ENCODE measurements at places on chromosomes 2 and 18.
A peak's percentile ranks its signal among the peaks of the same experiment; 100 is the strongest.

DNA sequence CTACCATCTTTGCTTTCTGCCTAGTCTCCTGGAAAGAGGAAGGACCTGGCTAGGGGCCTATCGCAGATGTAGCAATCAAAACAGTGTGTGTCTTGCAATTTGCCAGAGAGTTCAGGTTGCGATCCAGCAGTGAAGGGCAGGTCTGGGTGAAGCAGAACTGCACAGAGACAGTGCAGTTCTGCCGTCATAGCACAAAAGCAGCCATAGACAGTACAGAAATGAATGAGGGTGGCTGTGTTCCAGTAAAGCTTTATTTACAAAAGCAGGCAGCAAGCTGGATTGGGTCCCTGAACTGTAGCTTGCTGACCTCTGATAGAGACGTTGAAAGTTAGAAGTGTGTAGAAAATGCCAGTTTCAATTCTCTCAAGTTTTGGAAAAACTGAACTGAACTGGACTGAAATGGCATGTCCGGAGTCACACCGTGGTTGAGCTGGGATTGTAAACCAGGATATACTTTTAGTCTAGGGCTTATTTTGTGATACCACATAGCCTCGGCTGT lies 186.8 kb downstream of the LTBP1 start:
- no peaks in the 10 kb centered on the region for H3K27me3 ChIP-seq
- no peak for DNase-seq
- no peaks in the 10 kb centered on the region for H3K36me3 ChIP-seq
- H3K27ac ChIP-seq, result peak overlapping the region; percentile 79
- peaks cover 20% of the 10 kb centered on the region for H3K4me1 ChIP-seq
- H3K4me3 ChIP-seq, result no peak overlapping the region

GRCh38 chr18:27372386-27372785 lies 187.3 kb upstream of the CHST9 start:
- H3K27ac ChIP-seq, result no peak overlapping the region
- no peak for DNase-seq
- H3K36me3 ChIP-seq, result no peaks in the 10 kb centered on the region

- no peak overlapping the region for H3K4me3 ChIP-seq
- H3K36me3 ChIP-seq, result no peaks in the 10 kb centered on the region
- no peak for DNase-seq
- no peak overlapping the region for H3K27ac ChIP-seq
- H3K27me3 ChIP-seq, result no peaks in the 10 kb centered on the region
- no peaks in the 10 kb centered on the region for H3K4me1 ChIP-seq
These were observed 144.3 kb upstream of the DAPL1 start for GRCh38 chr2:158650646-158651357.

- no peaks in the 10 kb centered on the region for H3K36me3 ChIP-seq
- DNase-seq, result no peak
- no peaks in the 10 kb centered on the region for H3K27me3 ChIP-seq
- H3K4me1 ChIP-seq, result peaks cover 7% of the 10 kb centered on the region
- H3K27ac ChIP-seq, result no peak overlapping the region
These were observed 126.7 kb downstream of the THADA start for GRCh38 chr2:43469094-43469493.

DNA sequence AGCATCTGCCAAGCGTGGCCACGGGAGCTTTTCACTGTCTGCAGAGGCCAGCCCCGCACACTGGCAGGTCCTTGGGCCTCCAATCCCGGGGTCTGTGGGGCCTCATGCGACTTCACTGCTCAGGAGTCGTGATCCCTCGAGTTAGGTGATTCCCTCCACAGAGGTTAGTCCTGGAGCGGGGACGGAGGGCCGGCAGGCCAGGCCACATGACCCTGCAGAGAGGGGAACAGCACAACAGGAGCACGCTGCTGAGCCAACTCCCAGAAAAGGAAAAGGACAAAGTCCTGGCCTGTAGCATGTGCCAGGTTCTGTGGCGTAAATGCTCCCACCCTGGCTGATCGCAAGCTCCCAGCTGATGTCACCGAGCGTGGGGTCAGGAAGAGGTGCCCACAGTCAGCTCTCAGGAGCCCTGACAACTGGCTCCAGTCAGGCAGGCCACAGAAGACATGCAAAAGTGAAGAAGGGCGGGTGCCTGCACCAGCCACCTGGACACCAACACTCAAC lies 15.3 kb upstream of the PRLH start:
- no peaks in the 10 kb centered on the region for H3K27me3 ChIP-seq
- H3K36me3 ChIP-seq, result peaks cover 66% of the 10 kb centered on the region
- H3K27ac ChIP-seq, result no peak overlapping the region
- no peak overlapping the region for H3K4me3 ChIP-seq

DNA sequence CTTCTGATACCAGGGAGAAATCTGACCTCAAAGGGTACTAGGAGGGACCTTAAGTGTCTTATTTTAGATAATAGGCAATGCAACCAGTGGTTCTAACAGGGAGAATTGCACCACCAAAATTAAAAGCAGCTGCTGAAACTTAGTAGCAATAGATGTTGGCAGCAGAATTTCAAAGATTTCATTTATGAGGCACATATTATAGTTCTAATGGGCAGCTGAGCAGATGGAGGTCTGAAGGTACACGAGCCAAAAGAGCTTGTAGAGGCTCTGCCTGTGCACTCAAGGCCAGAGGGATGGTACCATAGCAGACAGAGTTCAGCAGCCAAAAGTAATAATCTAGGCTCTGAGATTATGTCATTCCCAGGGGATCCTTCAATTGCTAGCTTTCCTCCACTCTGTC lies 87.3 kb upstream of the NCKAP5 start:
- H3K4me1 ChIP-seq, result no peaks in the 10 kb centered on the region
- no peak overlapping the region for H3K27ac ChIP-seq
- H3K27me3 ChIP-seq, result no peaks in the 10 kb centered on the region

DNA sequence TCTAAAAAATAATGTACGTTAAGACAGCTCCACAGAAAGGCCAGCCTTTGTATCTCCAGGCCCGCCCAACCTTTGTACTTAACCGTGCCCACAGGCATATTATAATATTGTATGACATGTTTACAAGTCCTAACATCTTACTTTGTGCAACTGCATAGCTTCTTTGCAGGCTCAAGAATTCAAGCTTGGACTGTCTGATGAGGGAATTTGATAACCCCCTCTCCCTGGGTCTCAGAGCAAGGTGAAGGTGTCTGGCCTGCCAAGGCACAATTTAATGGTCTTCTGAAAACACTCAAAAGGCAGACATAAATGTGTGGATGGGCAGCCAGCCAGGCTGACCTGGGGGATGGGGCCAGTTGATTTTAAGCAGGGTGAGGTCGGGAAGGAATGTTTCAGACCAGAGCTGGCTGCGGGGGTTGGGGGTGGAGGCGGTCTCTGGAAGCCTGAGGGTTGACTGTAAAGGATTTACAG lies 732.7 kb upstream of the FANCL start:
- no peak for DNase-seq
- no peaks in the 10 kb centered on the region for H3K36me3 ChIP-seq
- H3K4me3 ChIP-seq, result no peak overlapping the region
- H3K27ac ChIP-seq, result no peak overlapping the region

DNA sequence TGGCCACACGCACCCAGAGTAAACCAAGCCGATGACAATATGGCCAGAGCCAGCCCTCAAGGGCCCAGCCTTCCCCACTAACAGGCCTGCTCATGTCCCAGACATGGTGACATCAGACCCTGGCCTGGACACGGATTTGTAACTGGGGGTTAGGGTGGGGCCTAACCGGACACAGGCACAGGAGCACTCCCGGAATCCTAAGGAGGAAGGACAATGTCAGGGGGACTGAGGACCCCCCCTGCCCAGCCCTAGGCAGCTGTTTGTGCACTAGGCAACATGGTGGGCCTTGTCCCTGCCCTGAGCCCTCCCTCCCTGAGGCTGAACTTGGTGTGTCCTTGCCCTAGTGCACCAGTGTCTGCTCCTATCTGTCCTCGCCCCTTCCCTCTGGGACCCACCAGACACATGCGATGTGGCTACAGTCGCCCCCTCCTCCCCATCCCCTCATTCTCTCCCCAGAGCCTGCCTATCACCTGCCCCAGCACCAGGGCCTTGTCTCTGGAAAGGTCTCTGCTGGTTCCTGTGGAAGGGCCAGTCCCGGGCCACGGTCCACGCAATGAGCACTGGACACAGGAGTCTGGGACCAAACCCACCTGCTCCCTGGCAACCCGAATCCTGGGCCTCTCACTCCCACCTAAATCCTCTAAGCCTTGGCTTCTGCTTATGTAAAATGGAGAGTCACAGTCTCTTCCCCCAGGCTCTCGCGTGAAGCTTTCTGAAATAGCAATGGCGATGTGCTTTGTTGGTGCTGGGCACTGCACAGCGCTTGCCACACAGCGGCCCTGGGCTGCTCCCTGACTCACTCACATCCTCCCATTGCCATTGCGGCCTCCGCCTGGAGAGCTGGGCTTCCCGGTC lies 76.5 kb upstream of the RAB6C start:
- H3K4me1 ChIP-seq, result no peaks in the 10 kb centered on the region
- no peak overlapping the region for H3K27ac ChIP-seq
- no peaks in the 10 kb centered on the region for H3K27me3 ChIP-seq
- peak; percentile 39 for DNase-seq

DNA sequence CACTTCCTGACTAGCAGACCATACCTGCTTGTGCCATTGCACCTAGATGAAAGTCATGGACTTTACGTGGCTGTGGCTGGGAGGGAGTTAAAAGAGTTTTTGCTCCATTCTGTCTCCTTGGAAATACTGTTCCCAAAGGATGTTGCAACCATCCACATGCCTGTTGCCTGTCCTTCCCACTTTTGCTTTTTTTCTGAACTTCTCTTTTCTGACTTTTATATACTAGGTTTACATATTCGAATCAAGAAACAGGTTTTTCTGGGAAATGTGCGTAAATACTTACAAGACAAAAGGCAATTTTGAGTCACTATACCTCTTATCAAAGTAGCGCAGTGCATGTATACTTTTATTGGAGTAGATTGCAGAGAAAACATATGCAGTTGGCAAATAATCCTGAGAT lies 244.8 kb downstream of the PRKCE start:
- no peaks in the 10 kb centered on the region for H3K36me3 ChIP-seq
- peak overlapping the region; percentile 49 for H3K27ac ChIP-seq
- no peaks in the 10 kb centered on the region for H3K27me3 ChIP-seq
- no peak for DNase-seq
- H3K4me3 ChIP-seq, result no peak overlapping the region
- peaks cover 53% of the 10 kb centered on the region for H3K4me1 ChIP-seq

GRCh38 chr2:155502766-155503165 lies 804.3 kb downstream of the KCNJ3 start:
- H3K27me3 ChIP-seq, result no peaks in the 10 kb centered on the region
- no peak for DNase-seq

- no peak overlapping the region for H3K27ac ChIP-seq
- no peaks in the 10 kb centered on the region for H3K36me3 ChIP-seq
- H3K27me3 ChIP-seq, result no peaks in the 10 kb centered on the region
- H3K4me3 ChIP-seq, result no peak overlapping the region
- DNase-seq, result no peak
- no peaks in the 10 kb centered on the region for H3K4me1 ChIP-seq
These were observed 240.7 kb downstream of the NRXN1 start for GRCh38 chr2:50791271-50791670.

DNA sequence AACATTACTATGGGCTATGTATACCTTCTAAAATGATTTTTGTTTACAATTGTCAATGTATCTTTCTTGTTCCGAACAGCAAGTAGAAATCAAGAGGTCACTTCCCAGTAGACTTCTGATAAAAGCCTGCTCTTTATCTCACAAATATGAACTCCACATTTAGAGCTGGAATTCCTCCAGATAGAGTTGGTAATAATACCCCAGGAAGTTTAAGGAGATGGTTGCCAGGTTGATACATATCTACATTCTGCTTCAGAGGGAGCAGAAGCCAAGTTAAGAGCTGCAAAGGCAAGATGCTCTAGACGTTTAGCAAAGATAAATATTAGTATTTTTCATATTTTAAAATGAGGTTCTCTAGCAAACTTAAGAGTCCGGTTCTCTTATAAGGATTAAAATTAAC lies 267.0 kb downstream of the ERBB4 start:
- DNase-seq, result no peak
- H3K27me3 ChIP-seq, result no peaks in the 10 kb centered on the region
- no peaks in the 10 kb centered on the region for H3K4me1 ChIP-seq

- H3K4me3 ChIP-seq, result no peak overlapping the region
- no peaks in the 10 kb centered on the region for H3K27me3 ChIP-seq
- no peak for DNase-seq
- H3K36me3 ChIP-seq, result no peaks in the 10 kb centered on the region
- no peak overlapping the region for H3K27ac ChIP-seq
- H3K4me1 ChIP-seq, result no peaks in the 10 kb centered on the region
These were observed 2.5 kb downstream of the GALNT3 start for GRCh38 chr2:165791421-165792103.

DNA sequence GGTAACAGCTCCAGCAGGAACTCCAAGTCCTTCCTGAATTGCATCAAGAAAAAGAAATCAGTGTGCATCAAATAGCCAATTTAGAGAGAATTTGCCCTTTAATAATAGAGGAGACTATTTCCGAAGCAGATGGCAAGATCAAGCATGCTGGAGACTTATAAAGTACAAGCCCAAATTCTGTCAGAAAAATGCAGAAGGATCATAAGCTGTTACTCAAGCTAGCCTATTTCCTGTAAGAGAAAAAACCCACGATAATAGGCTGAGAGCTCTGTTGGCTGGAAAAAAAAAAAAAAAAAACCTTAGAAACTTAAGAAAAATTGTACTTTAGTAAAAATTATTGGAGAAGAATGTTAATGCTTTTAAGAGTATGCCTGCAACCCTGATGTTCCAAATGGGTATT lies 24.4 kb upstream of the ITM2C start:
- DNase-seq, result no peak
- no peaks in the 10 kb centered on the region for H3K27me3 ChIP-seq
- H3K36me3 ChIP-seq, result no peaks in the 10 kb centered on the region
- no peaks in the 10 kb centered on the region for H3K4me1 ChIP-seq
- no peak overlapping the region for H3K4me3 ChIP-seq

All from upper lobe of right lung (tissue), 1 donor.